CD4-positive, alpha-beta T cell (primary cell): ENCODE measurements at places on chromosomes 12 and 14.

GRCh38 chr12:54082397-54082892 is 28.8 kb downstream of the HOXC4 start:
- DNase-seq: peak; percentile 22

- no peak for DNase-seq
These were observed 868.8 kb upstream of the TMEM132C start for GRCh38 chr12:127398016-127398710.

- DNase-seq: no peak
These were observed 40.5 kb downstream of the PRMT8 start for GRCh38 chr12:3531496-3531895.

- no peak for DNase-seq
These were observed 11.1 kb upstream of the SIVA1 start for GRCh38 chr14:104741803-104742251.

- DNase-seq: no peak
These were observed 6.3 kb upstream of the NFE2 start for GRCh38 chr12:54306925-54307741.

GRCh38 chr12:92557422-92557724 is 145.4 kb upstream of the PLEKHG7 start:
- DNase-seq: no peak

DNA sequence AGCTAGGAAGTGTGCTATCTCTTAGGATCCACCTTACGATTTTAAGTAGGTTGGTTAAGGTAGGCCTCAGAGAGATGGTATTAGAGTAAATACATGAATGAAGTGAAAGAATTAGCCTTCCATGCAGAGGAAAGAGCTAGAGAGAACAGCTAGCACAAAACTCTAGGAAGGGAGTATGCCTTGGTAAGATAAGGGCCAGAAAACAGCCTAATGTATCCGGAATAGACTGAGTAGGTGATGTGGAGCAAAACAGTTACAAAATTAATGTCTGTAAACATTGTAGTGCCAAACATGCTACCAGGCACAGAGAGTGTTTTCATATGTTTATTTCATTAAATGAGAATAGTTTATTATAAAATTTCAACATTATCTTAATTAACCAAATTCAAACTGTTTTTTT is 315.1 kb downstream of the SOX5 start:
- DNase-seq: no peak

- DNase-seq: no peak
These were observed 36.0 kb upstream of the TDRD9 start for GRCh38 chr14:103892247-103892646.

DNA sequence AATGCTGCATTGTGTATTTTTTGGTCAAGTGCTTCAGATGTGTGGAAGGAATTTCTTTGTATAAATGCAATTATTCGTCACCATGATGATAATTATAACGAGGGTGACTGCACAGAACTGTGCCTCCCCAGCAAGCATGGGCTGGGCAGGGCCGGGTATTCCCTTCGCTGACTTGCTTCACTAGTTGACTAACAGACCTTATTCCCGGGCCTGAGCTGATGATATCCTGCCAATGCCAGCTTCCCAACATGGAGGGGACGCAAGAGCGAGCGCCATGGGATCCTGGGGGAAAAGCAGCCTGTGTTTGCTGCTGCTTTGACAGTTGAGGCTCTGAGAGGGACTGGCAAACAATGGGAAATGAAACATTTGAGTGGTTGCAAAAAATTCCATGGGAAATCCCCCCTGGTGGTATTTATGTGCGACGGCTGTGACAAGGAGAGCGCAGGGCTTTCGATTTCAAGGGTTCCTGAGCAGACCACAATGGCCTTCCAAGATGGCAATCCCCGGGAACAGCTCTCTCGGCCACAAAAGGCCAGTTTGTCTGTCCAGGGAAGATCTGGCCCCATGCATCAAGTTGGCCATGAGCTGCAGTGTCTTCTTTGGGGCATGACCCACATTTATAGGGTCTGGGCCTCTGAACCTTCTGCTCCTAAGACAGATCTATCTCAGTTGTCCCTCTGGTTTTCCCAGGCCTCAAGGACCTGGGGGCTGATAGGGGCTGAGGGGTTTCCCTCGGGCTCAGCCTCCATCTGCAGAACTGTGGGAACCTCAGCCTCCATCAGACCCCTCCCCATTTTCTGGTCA is 21.9 kb upstream of the MAP1LC3B2 start:
- DNase-seq: no peak

- no peak for DNase-seq
These were observed 16.6 kb downstream of the SSH1 start for GRCh38 chr12:108840605-108841332.

GRCh38 chr14:96905825-96906224 is 108.6 kb downstream of the VRK1 start:
- no peak for DNase-seq

- no peak for DNase-seq
These were observed 8.4 kb downstream of the GSC start for GRCh38 chr14:94761348-94761996.

DNA sequence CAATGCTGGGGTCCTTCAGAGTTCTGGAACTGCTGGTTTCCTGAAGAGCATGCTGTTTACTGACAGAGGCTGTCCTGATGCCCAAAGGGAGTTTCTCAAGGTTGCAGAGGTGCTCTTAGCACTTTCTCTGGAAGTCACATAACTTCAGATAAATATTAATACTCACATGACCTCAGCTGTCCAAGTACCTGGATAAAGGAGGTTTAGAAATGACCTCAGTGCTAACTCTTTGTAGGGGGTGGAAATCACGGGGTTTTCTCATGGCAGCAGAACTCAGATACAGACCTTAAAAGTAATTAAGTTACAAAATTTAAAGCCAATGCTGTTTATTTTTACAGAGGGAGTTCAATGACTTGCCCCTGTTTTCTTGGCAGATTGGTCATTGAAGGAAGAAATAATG is 225.9 kb downstream of the MSRB3 start:
- no peak for DNase-seq

GRCh38 chr14:89139404-89140247 is 277.4 kb downstream of the FOXN3 start:
- no peak for DNase-seq

DNA sequence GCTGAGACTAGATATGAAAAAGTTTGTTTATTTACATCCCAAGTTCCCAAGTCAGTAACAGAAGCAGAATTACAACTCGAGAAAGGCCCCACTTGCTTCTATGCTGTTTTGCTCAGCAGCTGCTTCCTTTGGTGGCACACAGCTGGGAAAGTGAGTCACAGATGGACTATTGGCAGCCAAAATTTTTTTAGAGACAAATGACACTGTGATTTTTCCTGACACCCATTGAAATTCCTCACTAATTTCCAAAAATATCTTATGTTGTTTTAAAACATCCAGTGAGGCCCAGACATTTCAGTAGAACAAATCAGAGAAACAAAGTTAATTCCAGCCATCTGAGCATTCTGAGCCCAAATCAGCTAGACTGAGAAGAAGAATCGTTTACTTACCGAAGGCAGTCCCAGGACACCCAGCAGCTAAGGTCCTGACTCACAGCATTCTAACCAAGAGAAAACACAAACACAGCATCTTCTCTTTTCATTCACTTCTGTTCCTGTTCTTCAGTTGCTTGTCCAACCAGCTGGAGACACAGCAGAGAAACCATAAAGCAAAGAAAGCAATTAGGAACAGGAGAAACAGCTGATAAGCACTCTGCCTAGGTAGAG is 188.3 kb downstream of the DAD1 start:
- no peak for DNase-seq

DNA sequence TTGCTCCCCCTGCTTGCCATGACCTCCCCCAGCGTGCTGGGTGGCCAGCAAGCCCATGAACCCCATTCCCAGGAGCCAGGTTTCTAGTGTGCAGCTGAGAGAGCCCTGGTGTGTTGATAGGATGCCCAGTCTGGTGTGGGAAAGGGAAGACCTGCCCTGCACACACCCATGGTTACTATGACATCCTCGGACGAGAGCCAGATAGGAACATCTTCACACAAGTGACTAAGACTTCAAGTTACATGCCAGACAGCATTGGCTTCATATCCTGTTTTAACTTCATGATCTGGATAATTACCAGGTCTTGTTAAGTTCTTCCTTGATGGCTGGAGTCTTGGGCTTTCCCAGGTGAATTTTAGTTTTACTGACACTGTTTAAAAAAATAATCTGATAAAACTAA is 196.6 kb upstream of the EGLN3 start:
- no peak for DNase-seq

DNA sequence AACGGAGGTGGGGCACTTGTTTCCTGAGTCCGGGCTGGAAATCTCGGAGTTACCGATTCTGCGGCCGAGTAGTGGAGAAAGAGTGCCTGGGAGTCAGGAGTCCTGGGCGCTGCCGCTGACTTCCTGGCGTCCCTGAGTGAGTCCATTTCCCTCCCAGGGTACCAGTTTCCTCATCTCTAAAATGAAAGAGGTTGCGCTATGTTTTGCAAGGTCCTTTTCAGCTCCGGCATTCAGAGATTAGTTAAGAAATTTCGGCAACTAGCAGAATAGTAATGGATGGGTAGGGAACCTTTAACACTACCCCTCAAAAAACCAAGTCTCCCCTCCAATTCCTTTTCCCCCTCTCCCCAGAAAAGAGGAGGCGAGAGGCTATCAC is 724 bp downstream of the BLOC1S1 start:
- DNase-seq: no peak

DNA sequence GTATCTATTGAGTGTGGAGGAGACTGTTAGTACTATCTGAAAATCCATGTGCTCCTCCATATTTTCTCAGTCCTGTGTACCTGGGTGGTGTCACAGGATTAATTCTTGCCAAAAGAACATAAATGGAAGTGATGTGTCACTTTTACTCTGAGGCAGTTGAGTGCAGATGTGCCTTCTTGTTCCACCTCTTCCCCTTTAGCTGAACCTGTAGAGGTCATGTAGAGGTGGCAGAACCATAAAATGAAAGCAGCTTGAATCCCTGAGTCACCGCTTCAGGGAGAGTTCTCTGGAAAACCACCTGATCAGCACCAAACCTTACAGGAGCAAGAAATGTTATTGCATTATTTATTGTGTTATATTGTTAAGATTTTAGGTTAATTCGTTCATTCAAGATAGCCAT is 14.7 kb upstream of the SLC25A3 start:
- DNase-seq: no peak

DNA sequence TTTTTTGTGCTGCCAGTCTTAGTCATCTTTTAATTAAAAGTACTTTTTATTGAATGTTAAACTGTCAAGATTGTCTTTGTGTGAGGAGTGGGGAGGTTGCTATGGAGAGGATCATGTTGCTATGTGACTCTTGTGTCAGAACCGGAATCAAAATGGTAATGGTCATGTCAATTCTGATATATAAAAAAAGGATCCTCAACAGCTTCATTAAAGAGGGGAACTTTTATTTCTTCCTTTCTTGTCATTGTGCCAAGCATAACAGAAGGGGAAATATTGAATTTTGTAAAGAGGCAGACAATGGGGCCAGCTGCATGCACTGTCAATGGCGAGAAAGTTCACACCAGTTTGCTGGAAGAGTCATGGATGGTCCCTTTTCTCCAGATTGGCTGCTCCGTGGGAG is 564.8 kb downstream of the VRK1 start:
- DNase-seq: no peak

DNA sequence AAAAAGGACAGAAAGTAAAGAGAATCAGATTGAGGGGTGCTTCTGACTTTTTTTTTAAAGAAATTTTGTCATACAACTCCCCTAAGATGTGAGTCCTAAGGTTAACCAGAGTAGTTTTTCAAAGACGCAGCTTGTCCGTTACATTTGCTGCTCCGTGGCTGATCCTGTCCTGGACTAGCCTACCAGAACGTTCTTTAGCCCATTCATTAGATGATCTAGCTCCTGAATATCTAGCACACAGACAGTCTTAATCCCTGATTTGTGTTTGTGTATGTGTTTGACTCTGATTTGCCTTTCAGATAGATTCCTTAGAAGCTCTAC is 60.3 kb downstream of the SAMD4A start:
- DNase-seq: no peak

GRCh38 chr12:98696036-98696646 is 51.1 kb downstream of the APAF1 start:
- DNase-seq: no peak

GRCh38 chr12:52280319-52280795 is 5.9 kb downstream of the KRT86 start:
- no peak for DNase-seq

DNA sequence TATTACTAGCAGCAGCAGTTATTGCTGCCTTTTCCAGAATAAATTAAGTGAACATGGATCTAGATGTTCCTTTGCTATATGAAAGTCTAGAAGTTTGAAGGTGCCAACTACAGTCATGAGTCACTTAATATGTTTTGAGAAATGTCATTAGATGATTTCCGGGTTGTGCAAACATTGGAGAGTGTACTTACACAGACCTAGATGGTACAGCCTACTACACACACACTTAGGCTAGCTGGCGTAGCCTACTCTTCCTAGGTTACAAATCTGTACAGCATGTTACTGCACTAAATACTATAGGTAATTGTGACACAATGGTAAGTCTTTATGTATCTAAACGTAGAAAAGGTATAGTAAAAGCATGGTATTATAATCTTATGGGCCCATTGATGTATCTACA is 368.1 kb downstream of the PDZRN4 start:
- DNase-seq: no peak

DNA sequence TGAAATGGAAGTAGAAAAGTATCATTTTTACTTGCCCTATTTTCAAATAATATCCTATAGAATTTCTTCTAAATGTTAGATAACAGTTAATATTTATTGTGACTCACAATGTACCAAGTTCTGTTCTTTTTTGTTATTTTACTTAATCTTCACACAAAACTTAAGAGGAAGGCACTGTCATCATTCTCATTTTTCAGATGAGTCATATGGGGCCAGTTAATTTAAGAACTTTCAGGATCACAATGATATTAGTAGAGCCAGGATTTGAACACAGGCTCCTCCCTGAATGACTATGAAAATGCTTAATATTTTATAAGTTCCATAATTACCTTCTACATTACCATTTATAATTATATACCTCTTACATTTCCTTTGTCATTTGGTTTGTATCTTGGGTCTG is 10.4 kb upstream of the TMEM260 start:
- DNase-seq: no peak

DNA sequence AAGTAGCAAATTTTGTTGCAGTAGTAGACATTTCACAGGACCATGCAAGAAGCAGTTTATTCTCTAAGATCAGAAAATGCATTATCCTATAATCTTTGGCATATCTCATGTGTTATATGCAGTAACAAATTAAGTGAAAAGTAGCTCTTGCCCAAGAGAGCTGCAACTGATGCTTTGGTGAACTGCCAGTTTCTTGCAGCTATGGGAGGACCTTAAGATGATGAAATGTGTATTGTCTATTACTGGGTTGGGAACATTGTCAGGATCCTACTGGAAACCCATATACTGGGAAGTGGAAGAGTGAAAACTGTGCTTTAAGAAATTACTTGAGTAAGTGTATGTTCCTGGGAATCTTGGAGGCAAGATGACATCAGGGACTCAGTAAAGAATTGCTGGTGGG is 238.8 kb downstream of the DACT1 start:
- DNase-seq: no peak

DNA sequence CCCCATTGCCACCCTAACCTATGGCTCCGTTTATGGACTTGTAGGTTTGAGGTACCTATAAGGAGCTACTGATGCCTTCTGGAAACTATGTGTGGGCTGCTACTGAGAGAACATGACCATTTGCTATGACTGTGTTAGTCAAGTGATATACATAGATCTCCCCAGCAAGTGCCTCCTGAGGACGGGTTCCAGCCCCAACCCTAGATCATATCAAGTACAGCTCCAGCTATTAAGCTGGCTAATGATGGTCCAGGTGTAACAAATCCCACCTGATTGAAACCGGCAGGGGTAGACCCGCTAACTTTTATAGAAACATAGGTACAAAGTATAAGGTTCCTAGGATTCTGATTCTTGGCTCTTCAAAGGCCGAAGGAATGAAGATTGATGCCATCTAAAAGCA is 23.7 kb downstream of the NINJ2 start:
- no peak for DNase-seq

- peak; percentile 17 for DNase-seq
These were observed 1.3 kb upstream of the ATP5MC2 start for GRCh38 chr12:53677016-53677799.
